ENCODE measurements at places on chromosomes 6 and 20.
A peak's percentile ranks its signal among the peaks of the same experiment; 100 is the strongest.

- DNase-seq, result no peak
Measured at GRCh38 chr6:84089081-84089480, 55.5 kb downstream of the MRAP2 start.

DNA sequence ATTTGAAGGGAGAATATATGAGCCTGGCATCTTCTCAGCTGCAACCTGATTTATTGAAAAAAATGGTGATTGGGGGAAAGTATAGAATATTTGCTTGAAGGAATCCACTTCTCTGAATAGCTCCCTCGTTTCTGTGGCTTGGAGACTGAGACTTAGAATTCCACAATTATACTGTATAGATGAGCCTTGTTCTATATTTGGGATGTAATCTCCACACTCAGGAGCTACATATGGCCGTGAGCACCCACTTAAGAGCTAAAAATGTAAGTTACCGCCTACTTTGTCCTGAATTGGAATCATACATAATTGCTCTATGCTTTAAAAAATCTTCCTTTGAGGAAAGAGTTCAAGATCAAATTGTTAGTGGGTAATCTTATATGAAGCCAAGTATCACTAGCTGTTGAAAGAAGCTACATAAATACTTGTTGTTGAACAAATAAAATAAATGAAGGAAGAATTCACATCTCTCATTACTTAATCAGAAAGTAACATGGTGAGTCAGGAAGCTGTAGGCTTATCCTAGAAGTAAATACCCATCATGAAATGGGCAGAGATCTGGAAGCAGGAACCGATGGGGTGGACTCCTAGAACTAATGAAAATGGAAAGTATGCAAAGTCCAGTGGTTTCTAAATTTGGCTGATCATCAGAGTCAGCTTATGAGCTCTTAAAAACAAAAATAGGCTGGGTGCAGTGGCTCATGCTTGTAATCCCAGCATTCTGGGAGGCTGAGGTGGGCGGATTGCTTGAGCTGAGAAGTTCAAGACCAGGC is 254.3 kb downstream of the SOX4 start:
- DNase-seq, result no peak

DNA sequence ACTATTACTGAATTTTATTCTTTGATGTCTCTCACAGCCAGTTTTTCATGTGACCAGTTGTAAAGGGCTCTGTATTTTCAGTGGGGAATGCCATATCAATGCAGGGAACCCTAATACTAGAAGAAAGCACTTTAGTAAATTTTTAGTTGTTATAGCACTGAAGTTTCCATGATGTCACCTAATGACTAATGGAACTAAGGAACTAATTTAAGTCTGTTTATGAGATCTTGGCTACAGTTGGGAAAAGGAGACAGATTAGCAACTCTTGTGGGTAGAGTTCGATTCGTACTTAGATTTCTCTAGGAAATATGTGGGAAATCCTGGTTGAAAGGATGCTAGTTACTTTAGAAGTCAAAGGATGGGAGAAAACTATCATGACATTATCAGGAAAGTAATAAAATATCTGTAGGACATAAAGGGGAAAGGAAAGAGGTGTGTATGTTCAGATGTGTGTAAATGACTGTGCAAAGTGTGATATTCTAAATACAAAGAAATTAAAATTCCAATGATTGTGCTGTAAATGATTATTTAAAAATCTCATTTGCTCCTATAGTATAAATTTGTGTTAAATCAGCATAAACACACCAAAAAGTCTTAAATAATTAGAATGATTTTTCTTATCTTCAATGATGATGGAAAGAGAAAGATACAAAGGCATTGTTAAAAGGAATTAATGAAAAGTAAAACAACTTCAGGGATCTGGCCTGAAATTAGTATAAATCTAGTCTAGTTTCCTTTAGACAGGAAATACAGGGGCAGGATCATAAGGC is 103.4 kb downstream of the LRRC1 start:
- no peak for DNase-seq

- DNase-seq, result no peak
Measured at GRCh38 chr6:150256618-150257272, 112.1 kb upstream of the IYD start.

DNA sequence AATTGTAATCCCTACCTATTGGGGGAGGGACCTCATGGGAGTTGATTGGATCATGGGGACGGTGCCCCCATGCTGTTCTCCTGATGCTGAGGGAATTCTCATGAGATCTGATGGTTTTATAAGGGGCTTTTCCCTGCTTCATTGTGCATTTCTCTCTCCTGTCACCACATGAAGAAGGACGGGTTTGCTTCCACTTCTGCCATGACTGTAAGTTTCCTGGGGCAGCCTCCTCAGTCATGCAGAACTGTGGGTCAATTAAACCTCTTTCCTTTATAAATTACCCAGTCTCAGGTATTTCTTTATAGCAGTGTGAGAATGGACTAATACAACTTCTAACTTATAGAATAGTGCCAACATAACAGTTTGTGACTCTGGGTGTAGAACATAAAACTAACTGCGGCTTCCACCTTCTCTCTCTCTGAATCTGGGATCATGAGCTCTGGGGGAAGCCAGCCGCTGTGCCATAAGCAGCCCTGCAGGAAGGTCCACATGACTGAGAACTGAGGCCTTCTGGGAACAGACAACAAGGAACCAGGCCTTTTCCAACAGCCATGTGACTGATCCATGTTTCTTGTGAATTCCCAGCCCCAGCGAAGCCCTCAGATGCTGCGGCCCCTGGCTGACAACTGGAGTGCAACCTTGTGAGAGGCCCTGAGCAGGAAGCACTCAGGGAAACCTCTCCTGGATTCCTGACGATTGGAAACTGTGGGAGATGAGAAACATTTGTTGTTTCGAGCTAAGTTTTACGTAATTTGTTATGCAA is 3.4 kb upstream of the HLA-A start:
- DNase-seq, result no peak

DNA sequence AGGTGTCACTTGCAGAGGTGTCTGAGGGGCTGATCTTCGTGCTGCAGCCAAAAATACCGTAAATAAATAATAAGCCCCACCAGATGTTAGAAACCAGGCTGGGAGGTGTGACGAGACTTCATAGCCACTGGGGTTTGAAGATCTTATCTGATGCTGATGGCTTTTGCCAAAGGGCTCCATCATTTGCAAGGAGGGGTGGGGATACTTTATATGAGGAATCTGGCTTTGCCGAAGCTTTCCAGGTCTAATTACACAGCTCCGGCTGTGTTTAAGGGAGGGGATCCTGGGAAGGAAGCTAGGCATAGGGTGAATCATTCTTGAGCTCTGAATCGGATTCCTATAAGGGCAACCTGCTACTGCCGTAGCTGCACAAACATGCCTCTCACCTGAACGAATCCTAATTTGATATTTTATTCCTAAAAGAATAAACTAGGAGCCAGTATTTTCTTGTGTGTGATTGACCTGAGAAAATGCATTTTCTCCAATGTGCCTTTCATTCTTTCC is 249.6 kb downstream of the SOD2 start:
- DNase-seq, result no peak

GRCh38 chr6:34986845-34987246 is 97.8 kb downstream of the ANKS1A start:
- DNase-seq, result peak; percentile 74

GRCh38 chr20:49591217-49591865 is 23.4 kb upstream of the PTGIS start:
- no peak for DNase-seq

- DNase-seq, result no peak
Measured at GRCh38 chr6:131015630-131016263, 47.3 kb downstream of the EPB41L2 start.

- no peak for DNase-seq
Measured at GRCh38 chr6:108957221-108957620, 109.0 kb downstream of the ARMC2 start.

DNA sequence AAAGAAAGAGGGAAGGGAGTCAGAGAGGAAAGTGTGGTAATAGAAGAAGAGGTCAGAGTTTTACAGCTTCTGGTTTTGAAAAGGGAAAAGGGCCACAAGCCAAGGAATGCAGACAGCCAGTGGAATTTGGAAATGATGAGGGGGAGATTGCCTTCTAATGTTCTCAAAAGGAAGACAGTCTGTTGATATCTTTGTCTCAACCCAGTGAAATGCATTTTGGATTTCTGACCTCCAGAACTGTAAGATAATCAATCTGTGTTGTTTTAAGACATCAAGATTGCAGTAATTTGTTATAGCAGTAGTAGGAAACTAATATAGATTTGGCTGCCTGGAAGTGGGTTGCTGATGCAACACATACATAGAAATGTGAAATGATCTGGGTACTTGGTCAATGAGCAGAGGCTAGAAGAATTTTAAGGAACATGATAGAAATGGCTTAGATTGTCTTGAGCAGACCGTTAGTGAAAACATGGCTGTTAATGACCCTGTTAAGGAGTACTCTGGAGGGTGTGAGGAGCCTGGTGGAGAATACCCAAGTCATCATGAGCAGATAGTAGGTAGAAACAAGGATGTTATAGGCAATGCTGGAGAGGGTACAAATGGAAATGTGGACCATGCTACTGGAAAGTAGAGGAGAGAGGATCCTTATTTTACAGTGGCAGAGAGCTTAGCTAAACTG is 255.8 kb upstream of the RAB32 start:
- no peak for DNase-seq

DNA sequence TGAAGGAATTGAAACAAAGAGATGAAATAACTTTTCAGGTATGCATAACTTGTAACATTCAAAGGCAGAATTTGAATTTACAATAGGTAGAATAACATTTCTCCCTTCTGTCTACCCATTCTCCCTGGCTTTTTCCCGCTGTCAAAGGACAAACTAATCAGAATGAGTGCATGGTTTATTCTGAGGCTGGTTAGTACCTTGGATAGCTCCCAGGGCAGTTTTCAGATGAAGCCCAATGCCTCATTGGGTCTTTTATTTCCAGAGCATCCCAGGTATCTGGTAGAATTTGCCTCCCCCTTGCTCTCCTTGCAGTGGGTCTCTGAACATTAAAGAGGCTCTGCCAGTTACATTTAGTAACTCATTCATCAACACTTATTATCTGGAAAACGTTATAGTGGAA is 665.5 kb downstream of the BCKDHB start:
- no peak for DNase-seq

GRCh38 chr6:104182811-104183210 is 676.9 kb downstream of the HACE1 start:
- DNase-seq, result no peak

DNA sequence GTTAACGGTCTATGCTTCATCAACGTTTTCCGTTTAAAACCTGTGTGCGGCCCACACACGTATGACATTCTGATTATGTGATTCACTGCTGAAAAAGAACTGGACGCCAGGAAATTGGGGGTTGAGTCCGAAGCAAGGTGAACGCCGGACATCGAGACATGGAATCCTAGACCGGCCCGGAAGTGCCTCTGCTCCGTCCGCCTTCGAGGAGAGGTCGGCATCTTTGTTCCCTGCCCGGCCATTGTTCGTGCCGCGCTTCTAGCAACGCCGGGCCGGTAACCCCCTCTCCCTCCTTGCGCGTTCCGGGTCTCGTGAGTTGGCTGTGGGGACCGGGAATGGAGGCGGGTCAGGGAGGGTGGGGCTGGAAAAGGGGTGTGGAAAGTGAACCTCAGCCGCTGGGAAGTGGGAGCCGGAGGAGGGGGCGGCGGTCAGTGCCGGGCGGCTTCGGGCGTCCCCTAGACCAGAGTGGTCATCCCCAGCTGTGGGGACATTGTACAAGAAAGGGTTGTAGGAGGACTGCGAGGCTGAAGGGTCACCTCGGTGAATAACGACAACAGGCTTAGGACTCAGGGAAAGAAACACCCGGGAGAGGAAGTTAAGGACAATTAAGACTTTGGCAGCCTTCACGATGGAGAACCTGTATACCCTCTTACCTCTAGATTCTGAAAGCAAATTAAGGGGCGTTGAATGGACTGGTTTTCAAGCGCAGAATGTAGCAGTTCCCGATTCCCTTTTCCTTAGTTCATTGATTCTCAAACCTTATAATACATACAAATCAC is at the start of gene ZSCAN9:
ZSCAN9 (plus strand) TSS at position 220 of the 779 bp plus-strand sequence. CDS start 1,810 bp downstream, outside the sequence.
- DNase-seq, result peak; percentile 31

- no peak for DNase-seq
Measured at GRCh38 chr6:107542192-107542668, 52.3 kb downstream of the SOBP start.

DNA sequence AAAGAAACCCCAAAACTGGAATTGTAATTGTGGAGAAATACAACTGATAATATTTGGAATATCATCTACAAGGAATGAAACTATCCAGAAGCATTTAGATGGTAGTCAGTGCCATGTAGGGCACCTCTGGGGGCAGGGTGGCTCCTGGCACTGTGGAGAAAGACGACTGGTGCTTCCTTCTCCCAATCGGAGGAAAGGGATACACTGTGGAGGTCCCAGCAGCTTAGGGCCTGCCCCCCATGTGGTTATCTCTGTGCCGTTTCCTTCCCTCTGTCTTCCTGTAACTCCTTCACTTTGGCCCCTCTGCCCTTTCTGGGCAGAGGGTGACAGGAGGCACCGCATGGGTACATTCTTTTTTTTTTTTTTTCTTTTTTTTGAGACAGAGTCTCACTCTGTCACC is 178.4 kb downstream of the MTHFD1L start:
- no peak for DNase-seq

GRCh38 chr6:27867051-27867944 is 44.9 kb downstream of the OR2B2 start:
- DNase-seq, result peak; percentile 85

GRCh38 chr6:97524811-97525210 is 241.8 kb upstream of the MMS22L start:
- DNase-seq, result no peak

DNA sequence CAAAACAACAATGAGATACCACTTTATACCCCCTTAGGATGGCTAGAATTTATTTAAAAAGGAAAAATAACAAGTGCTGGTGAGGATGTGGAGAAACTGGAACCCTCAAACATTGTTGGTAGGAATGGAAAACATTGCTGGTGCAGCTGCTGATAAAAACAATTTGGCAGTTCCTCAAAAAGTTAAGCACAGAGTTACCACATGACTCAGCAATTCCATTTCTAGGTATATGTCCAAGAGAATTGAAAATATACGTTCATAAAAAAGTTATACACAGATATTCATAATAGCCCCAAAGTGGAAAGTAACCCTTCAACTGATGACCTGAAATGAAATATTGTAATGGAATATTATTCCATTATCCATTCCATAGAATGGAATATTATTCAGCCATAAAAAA is 55.0 kb downstream of the CD83 start:
- DNase-seq, result no peak

GRCh38 chr20:64065974-64066343 is 3.0 kb downstream of the TCEA2 start:
- DNase-seq, result no peak

GRCh38 chr6:38407192-38407591 is 232.5 kb downstream of the BTBD9 start:
- no peak for DNase-seq

DNA sequence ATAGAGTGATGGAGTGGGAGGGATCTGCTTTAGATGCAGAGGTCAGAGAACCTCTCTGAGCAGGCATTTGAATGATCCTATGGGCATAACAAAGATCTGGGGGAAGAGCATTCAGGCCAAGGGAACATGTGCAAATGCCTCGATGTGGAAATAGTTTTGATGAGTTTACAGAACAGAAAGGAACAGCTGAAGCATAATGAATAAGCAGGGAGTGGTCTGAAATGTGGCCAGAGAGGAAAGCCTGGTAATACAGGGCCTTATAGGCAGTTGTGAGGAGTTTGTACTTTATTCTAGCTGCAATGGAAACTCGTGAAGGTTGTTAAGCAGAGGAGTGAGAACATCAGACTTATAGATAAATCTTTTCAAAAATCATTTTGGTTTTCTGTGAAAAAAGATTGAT is 33.0 kb upstream of the ME1 start:
- no peak for DNase-seq
